Esophagus squamous epithelium (tissue), 5 donors: ENCODE measurements at places on chromosomes 11 and 22. TPM values are rescaled to one million over a fixed set of nuclear protein-coding genes. Genes with fewer than 3 reads are reported as not detected.

GRCh38 chr22:46350121-46350520 is 14.6 kb downstream of the TRMU start:
- DNase-seq = no peak

DNA sequence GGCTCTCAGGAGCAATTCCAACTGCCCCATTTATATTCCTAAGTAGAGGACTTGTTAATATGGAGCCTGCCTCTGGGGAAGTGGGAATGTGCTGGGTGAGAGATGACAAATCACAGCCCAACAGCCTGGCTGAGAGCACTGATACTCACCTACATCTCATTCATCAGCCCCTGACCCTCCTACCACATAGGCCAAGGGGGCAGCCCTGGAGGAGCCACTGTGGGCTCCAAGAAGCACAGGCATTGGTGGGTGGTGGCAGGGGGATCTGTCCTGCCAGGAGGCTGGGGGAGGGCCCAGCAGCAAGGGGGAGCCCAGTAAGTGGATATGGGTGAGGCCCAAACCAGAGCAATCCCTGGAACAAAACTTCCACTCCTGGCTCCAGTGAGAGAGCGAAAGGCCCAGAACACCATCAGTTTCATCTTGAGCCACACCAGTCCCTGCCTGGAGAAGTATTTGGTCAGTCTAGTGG is 79.7 kb downstream of the BUD13 start:
- DNase-seq = no peak

DNA sequence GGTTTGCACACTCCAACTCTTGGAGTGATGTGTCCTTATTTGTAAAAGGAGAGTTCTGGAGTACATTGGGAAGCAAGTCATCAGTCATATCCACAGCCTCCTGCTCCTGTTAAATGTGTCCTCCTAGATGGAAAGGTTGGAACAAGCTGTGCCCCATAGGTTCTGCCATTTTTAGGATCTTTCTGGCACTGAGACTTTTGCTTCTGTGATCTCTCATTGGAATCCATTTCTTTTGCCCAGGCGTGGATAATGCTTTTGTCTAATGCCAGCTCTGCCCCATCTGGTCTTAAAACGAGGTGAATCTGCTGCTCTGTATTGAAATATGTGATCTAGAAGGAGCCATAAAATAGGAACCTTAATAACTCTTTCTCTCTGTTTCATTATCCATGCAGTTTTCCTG is 66.4 kb downstream of the ZBTB16 start:
- no peak for DNase-seq

GRCh38 chr11:102791271-102792036 is 6.5 kb downstream of the MMP1 start:
- no peak for DNase-seq

DNA sequence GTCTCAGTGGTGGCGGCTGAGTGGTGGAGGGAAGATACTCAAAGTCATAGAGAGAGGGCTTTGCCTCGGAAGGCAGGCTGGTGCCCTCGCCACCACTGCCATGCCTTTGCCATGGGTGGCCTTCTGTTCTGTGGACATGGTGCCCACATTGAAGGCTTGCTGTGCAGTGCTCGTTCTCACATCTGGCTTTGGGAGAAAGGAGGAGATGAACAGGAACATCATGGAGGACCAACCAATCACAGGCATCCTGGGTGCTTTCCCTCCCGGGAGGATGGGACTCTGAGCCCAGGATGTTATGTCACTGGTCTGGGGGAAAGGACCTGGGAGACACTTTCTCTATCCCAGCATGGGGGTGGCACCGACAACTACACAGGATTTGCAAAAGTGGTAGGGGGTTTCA is 82.3 kb upstream of the NARS2 start:
- DNase-seq = no peak

TSGA10IP gene
- total RNA-seq = not detected

DNA sequence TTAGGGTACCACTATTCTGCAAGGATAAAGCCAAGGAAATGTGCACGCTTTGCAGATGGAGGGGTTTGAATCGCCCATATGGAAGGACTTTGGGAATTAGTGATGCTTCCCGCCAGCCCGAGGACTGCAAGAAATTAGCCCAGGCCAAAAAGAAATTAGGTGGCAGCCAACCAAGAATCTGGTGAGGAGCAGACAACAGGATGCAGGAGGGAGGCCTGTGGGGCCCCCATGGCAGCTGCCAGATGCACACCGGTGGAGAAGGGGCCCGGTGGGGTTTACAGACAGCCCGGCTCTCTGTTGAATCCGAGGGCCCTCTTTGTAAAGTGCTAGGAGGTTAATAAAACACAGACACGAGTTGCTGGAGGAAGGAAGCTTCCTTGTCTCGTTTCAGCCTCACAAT is 73.5 kb downstream of the TIMP3 start:
- DNase-seq = no peak

FUT4 gene
- 1.4 TPM for total RNA-seq
